Heart right ventricle (tissue), 16 donors: ENCODE measurements at places on chromosomes 7 and 10. TPM values are rescaled to one million over a fixed set of nuclear protein-coding genes. Genes with fewer than 3 reads are reported as not detected.
A peak's percentile ranks its signal among the peaks of the same experiment; 100 is the strongest.

GRCh38 chr7:116626886-116627285 is 45.1 kb upstream of the MET start:
- no peak for DNase-seq

- DNase-seq = peak; percentile 28
These were observed 246.1 kb downstream of the KLF6 start for GRCh38 chr10:3538656-3539531.

GRCh38 chr10:18144928-18145327 is 4.7 kb downstream of the CACNB2 start:
- DNase-seq = peak; percentile 76

DNA sequence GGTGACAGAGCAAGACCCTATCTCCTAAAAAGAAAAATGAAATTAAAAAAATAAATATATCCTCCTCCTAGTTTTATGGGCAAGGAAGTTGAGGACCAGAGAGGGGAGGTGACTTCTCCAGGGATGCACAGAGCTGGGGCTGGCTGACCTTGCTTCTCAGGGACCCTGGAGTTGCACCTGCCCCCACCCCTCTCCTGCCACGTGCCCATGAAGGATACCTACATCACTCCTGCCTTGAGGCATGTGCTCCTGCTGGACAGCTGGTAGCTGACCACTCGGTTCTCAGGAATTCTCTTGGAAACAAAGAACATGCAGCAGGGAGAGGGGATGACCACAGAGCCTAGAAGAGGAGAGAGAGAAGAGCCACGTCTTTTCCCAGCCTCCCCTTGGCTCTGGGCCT is 522 bp downstream of the CCL24 start:
- DNase-seq = no peak

- DNase-seq = no peak
These were observed 135.6 kb upstream of the RET start for GRCh38 chr10:42941295-42941644.

GRCh38 chr7:142308918-142309317 is 51.1 kb upstream of the PRSS58 start:
- DNase-seq = no peak

GRCh38 chr7:93365341-93365740 is 133.2 kb downstream of the VPS50 start:
- no peak for DNase-seq

GRCh38 chr10:72790216-72790990 is 98.5 kb downstream of the MCU start:
- no peak for DNase-seq

DNA sequence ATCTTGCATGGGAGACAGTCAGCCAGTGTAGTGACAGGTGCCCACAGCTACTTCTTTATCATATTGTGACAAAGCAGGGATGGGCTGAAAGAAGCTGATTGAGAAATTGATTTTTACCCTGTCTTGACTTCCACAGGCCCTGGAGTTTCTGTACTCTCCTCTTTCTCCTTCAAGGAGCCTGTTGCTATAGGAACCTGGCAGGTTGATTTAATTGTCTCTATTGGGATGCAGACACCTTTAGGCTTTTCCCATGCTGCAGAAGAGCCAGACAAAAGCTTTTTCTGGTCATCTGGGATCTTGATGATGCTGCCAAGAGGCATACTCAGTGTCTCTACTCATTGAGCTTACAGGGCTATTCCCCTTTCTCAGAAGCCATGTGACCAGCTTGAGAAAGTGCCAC is 754.8 kb downstream of the KCNMA1 start:
- DNase-seq = no peak

DNA sequence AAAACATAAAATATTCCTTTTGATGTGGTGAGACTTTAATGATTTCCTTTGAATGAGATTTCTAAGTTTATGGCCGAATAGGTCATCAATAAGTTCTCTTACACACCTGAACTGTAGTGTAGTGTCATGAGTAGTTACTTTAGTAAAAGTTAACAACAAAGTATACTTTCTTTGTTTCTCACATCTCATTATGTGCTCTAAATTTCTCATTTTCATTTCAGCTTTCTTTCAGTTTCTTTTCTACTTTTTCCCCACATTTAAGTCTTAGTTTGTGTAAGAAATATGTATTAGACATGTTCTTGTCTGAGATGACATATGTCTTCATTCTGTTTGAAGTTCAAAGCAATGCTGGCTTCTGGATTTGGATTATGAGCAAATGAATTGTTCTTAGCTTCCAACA is 348.1 kb downstream of the ANKRD7 start:
- no peak for DNase-seq

- DNase-seq = no peak
These were observed 417 bp upstream of the HIF1AN start for GRCh38 chr10:100535338-100535714.

The PDIA4 gene
- 19.4 TPM for total RNA-seq

The EMX2 gene
- total RNA-seq = 0.15 TPM

The CNPY1 gene
- not detected for total RNA-seq

The ITPRID1 gene
- total RNA-seq = not detected

The ZNF680 gene
- 24.1 TPM for total RNA-seq

The RASSF4 gene
- total RNA-seq = 77.1 TPM
